ENCODE measurements at places on chromosomes 5 and 9.

DNA sequence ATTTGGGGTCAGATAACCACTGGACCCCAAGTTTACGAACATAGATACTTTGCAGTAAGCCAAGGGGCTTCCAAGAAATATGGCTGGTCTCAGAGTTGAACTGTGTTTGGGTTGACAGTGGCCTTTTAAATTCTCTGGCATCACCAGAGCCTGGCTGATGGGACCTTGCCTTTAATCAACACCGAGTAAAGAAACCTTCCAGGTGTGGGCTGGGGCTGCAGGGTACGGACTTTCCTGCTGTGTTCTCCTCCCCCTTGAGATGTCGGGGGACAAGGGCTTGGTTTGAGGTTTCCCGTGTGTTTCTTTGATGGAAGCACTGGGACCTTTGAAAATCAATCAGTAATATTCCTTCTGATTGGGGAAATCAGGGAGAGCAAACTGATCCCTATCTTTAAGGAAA is 140.1 kb downstream of the MTX3 start:
- no peak for DNase-seq

DNA sequence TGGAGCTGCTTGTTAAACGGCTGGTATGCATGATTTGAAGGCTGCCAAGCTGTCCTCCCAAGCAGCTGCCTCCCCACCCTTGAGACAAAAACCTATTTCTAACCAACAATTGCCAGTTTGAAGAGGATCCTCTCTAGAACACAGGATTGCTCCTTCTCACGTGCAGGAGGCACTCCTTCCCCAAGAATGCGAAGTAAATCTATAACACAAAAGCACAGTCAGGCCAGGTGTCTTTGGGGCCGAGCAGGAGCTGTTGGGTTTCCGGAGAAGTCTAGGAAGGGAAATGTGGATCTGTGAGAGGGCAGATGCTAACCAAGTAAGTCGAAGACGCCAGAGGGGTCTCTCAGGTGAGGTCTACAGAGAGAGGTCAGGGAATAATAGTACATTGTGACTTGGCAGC is 35.4 kb upstream of the GNPDA1 start:
- DNase-seq = no peak

- DNase-seq = no peak
These were observed 246.7 kb downstream of the GAS1 start for GRCh38 chr9:86700629-86701028.

DNA sequence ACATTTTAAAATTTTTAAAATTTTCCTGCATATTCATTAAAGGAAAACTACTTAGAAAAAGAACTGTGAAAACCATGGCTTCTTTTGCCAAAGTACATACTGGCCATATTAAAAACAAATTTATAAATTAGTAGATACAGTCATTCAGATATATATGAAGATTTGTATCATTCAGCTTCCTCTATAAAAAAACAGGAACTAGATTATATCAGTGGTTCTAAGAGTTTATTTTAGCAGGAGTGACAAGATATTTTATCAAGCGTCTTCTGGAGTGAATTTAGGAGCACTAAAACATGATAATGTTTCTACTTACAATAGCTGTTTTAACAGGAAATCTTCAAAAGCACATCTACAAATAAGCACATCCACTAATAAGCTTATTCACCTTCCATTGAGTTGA is 171.4 kb downstream of the RAPGEF6 start:
- DNase-seq = peak; percentile 50

- no peak for DNase-seq
These were observed 92.2 kb upstream of the SLC30A5 start for GRCh38 chr5:69001627-69002026.

GRCh38 chr5:139904816-139905661 is 109.4 kb downstream of the PSD2 start:
- DNase-seq = no peak

- no peak for DNase-seq
These were observed 1535.3 kb downstream of the EFNA5 start for GRCh38 chr5:106135473-106135872.

GRCh38 chr9:13131416-13131815 is 148.1 kb downstream of the MPDZ start:
- no peak for DNase-seq

DNA sequence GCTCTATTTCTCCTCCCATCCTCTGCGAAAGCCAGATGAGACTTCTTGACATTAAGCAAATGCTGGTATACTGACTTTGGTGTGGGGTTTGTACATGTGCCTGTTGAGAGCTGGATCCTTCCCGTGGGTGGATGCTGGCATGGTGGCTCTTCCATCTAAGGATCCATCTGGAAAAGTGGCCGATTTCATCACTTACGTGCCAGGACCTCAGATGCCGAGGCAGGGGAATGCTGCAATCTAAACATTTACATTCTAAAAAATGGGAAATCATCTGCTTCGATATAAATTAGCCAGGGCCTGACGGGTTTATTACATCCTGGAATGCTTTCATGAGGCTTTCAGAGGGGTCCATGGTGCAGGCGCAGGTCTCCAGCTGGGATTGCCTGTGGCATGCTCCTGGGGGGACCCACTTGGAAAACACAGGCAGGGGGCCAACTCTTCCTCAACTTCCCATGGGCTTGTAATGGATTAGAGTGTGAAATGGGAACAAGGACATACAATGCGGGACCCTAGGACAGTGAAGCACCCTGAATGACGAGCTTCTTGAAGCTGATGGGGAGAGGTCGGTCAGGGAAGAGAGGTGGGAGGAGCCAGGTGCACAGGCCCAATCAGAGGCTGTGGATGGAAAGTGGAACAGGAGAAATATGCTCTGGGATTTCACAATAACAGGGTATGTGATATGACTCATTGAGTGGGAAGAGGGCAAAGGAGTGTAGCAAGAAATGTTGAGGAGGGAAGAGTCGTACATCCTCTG is 105.5 kb upstream of the PITX1 start:
- peak; percentile 90 for DNase-seq

DNA sequence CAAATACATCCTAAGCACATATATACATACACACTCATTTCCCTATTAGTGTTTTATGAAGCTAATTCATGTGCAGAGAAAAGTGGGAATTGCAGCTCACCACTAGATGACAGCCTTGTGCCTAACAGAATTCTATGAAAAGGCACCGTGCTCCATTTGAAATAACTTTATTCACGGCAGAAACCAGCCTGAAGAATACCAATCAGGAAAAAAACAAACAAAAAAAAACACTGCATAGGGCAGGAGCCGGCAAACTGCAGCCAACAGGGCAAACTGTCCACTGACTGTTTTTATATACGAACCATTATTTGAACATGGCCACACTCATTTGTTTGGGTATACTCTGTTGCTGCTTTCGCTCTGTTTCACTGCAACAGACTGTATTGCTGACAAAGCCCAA is 33.6 kb downstream of the ERMP1 start:
- peak; percentile 12 for DNase-seq

All from suppressor macrophage treated with lipopolysaccharide for 1 hour (primary cell).